CD4-positive, alpha-beta T cell treated with Interleukin-15 for 1 hour (primary cell): ENCODE measurements at places on chromosomes 7 and 10.

- no peak for DNase-seq
Observed at GRCh38 chr7:135704074-135704473, 23.9 kb downstream of the SLC13A4 start.

DNA sequence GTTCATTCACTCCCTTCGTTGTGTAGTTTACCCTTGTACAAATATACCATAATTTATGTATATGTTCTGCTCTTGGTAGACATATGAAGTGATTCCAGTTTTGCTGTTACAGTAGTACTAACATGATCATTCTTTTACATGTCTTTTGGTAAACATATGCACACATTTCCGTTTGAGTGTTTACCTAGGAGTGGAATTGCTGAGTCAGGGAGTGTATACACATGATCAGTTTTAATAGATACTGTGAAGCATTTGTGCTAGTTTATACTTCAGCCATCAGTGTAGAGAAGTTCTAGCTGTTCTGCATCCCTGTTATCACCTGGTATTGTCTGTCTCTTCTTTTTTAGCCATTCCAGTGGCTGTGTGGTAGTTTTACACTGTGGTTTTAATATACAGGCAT lies 34.5 kb upstream of the CYP26C1 start:
- no peak for DNase-seq

- no peak for DNase-seq
Observed at GRCh38 chr7:7738622-7739021, 20.2 kb upstream of the RPA3 start.

DNA sequence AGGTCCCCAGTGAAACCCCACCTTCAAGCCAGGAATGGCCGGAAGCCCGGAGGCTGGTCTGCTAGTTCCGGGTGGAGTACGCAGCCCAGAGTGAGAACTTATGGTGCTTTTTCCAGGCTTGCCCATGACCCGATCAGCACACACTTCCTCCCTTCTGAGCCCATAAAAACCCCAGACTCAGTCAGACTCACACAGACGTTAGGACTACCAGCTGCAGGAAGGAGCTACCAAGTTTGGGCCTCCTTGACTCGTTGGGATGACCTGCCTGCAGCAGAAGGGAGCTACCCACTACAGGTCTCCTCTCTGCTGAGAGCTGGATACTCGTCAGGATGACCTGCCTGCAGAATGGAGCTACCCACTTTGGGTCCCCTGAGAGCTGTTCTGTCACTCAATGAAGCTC lies 39.1 kb downstream of the SCRN1 start:
- no peak for DNase-seq

- no peak for DNase-seq
Observed at GRCh38 chr10:133079836-133080682, 7.7 kb upstream of the ADGRA1 start.

DNA sequence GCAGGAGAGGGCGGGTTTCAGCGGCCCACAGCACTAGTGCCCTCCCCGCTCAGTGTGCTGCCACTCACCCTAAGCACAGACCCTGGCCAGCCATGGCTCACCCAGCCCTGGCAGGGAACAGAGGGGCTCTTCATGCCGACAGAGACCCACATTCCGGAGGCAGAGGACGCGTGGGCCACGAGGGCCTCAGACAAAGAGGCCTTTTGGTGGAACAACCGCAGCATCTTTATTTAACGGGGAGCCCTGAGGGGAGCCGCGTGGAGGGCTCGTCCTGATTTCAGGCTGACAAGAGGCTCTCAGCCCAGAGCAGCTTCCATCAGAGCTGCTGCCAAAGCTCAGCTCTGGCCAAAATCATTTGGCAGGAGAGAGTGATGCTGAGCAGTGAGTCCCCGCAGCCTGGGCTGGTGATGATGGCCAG lies 127.8 kb downstream of the SH3PXD2A start:
- no peak for DNase-seq

GRCh38 chr10:119263951-119264617 lies 56.7 kb downstream of the GRK5 start:
- no peak for DNase-seq

DNA sequence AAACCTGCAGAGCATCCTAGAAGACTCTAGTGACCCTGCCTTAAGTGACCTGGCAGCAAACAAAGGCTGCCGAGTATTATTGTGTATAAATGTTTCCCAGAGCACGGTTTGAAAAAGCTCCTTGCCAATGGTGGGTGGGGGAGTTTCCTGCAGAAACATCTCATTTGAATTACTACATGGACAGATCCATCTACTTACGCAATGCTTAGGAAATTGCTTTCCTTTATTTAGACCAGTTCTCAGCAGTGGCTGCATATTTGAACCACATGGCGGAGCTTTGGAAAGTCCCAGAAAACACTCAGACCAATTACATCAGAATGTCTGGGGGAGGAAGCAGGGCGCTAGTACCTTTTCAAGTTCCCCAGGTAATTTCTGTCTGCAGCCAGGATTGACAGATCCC lies 560.9 kb downstream of the SDK1 start:
- no peak for DNase-seq

GRCh38 chr10:79380946-79381721 lies 33.9 kb downstream of the PPIF start:
- DNase-seq: peak; percentile 15

DNA sequence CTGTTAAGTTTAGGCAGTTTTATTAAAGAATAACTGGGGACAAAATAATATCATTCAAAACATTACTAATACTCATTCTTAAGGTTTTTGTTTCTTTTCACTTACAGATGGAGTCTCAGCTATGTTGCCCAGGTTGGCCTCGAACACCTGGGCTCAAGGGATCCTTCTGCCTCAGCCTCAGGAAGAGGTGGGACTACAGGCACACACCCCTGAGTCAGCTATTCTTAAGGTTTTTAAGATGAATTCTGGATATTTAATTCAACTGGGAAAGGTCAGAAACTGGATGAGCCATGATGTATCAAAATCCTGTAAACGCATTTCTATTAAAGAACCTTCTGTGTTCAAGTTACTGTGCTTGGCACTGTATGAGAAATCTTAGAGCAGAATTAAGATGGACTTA lies 3.5 kb downstream of the OAT start:
- no peak for DNase-seq

DNA sequence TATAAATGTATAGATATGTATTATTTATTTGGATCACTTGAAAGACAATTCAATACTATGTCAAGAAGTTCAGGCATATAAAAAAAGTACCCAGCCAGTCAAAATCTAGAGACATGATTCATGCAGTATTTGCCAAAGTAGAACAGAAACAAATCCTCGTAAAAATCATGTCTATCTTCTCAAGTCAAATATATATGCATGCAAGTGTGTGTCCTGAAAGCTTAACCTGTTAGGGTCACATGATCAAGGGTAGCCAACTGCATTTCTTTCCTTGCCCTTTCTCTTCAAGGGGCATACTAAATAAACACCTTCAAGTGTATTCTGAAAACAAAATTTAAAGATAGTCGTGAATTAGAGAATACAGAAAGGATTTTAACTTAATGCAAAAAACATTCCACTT lies 107.0 kb downstream of the HIBADH start:
- DNase-seq: no peak

DNA sequence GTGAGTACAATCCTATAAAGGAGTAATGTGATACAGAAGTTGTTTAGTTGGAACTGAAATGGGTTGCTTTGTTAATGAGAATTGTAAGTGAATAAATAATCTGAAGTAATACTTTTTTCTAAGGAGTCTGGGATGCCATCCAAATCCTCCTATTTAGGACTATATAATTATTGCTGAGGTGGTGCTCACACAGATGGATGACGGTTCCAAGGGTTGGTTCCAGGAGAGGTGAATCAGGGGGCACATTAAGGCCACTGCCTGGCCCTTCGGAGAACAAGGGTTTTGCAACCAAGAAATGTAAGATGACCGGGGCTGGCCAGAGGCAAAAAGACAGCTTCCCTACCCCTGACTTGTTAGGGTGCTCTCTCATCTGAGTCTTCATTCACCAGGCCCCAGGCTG lies 352.7 kb downstream of the PHTF2 start:
- DNase-seq: no peak

GRCh38 chr7:83362871-83363550 lies 200.3 kb upstream of the PCLO start:
- DNase-seq: no peak

DNA sequence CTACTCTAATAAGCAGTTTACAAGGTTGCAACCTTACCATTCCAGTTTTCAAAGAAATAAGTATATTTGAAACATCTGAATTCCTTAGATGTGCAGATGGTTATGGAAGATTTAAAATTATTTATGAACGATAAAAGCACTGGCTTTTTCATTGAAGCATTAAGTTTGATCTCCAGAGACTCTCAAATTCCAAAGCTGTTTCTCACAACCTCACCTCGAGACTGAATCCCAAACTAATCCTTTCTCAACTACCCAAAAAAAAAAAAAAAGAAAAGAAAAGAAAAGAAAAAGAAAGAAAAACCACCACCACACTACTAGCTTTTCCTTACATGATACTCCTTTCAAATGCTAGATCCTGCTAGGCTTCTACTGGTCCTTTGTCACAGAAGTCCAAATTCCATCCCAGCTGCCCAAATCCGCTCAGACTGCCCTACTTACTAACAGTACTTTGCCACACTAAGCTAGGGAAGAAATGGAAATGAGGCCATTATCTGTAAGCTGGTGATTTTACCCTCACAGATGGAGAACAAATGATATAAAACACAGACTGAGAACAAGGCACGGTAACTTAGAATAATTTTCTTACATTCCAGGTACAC lies 100.6 kb upstream of the CDK1 start:
- no peak for DNase-seq

GRCh38 chr7:39971924-39972323 lies 21.9 kb downstream of the CDK13 start:
- no peak for DNase-seq

DNA sequence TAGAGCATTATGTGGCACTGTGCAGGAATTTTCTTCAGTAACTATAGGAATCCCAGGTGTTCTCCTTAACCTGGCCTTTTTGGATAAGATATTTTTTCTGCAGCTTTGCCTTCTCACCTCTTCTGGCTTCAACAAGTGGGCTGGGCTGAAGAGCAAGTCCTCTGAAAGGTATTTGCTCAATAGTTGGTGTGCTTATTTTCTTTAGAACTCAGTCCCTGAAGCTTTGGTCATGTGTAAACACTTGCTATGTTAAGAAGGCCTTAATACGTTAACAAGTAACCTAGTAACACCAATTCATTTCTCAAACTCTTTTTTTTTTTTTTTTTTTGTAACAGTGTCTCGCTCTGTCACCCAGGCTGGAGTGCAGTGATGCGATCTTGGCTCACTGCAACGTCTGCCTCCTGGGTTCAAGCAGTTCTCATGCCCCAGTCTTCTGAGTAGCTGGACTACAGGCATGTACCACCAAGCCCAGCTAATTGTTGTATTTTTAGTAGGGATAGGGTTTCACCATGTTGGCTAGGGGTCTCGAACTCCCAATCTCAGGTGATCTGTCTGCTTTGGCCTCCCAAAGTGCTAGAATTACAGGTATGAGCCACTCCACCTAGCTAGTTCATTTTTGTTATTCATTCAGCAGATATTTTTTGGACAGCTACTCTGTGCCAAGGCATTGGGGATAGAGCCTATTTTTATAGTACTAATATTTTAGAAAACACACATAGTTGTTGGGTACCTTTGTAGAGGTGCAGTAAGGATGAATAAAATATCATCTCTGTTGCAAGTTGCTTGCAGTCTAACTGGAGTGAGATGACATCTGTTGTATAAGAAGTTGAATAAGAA lies 164.6 kb downstream of the SND1 start:
- DNase-seq: no peak

DNA sequence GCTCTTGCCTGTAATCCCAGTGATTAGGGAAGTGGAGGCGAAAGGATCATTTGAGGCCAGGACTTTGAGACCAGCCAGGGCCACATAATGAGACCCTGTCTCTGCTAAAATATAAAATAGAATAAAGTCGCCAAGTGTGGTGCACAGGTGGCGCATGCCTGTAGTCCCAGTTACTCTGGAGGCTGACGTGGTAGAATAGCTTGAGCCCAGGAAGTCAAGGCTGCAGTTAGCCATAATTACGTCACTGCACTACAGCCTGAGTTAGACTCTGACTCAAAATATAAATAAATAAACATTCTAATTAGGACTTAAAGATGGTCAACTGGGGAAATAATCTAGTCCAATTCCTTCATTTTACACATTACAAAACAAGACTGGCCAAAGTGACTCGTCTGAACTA lies 768 bp downstream of the CHCHD2 start:
- peak; percentile 35 for DNase-seq

GRCh38 chr7:134705716-134706115 lies 59.1 kb downstream of the BPGM start:
- no peak for DNase-seq

GRCh38 chr7:30927040-30927439 lies 15.4 kb downstream of the AQP1 start:
- DNase-seq: no peak

DNA sequence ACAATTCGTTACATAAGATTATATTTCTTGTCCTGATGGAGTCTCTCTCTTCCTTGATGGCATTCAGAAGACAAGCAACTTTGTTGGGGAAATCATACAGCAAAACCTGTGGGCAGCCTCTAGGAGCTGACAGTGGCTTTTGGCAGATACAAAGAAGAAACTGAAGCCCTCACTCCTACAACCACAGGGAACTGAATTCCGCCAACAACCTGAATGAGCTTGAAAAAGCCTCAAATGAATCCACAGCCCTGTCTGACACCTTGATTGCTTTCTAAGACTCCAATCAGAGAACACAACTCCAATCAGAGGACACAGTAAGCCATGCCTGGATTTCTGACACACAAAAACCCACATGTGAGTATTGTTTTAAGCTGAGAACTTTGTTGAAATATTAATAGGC lies 576.8 kb upstream of the LRRTM3 start:
- no peak for DNase-seq

DNA sequence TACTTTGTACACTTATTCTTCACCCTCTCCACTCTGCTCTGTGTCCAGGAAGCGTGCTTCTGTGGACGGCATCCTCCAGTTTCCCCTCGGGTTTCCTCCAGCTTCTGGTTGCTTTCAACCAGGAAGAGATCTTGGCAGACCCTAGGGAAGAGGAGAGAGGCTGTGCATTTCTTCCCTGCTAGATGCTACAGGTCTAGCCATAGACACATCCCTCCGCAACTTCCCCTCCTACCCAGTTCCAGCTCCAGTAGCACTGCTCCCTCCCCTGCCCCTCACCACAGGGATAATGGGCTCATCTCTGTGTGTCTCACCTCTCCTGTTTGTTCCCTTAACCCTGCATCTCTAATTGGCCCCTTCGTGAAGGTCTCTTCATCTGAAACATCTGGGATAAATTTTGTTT lies 16.3 kb downstream of the TLL2 start:
- no peak for DNase-seq
